ENCODE measurements at places on chromosomes 6 and 20.

DNA sequence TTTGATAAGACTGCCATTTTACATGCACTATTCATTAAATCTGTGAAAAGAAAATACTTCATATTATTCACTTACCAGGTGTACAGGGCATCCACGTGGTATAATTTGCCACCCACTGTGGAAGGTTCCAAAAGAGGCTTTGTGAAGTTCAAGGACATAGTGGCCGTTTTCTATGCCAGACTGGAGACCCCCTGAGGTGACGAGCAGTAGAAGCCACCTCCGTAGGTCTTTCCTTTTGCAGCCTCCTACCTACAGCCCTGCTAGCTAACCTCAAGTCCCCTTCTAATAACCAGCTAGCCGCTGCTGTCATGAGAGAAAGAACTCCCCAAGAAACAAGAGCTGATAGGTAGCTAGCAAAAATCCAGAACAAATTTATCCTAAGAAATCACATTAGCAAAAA, 110.5 kb downstream of the ARHGAP18 start:
- no peak for DNase-seq

DNA sequence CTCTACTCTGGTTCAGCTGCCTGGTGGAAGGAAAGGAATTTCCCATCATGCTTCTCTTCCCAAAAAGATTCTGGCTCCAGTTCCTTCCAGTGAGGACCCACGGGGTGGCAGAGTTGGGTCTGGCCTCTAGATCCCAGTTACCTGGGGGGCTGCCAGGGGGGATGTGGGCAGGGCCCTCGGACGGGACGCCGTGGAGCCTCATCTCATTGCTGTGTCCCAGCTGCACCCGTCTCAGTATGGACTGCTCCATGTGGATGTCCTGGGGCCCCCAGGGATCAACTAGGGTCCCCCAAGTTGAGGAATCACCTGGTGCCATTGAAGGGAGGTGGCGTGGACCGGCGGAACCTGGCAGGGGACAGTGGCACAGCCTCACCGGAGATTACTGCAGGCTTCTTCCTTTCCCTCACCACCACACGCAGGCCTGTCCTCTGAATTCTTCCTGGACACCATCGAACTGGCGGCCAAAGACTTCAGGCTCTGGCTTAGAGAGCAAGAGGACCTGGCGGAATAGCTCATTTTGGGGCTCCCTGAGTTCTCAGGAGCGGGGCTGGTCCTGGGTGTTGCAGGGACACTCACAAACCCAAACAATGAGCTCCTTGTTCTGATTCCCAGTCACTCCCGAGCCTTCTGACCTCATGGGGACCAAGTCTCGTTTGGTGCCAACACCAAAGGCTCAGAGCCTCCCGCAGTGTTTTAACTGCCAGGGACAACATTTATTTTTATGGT, 8.5 kb downstream of the ZBP1 start:
- DNase-seq: no peak

GRCh38 chr6:170088582-170088955, 202.3 kb downstream of the DLL1 start:
- DNase-seq: no peak

DNA sequence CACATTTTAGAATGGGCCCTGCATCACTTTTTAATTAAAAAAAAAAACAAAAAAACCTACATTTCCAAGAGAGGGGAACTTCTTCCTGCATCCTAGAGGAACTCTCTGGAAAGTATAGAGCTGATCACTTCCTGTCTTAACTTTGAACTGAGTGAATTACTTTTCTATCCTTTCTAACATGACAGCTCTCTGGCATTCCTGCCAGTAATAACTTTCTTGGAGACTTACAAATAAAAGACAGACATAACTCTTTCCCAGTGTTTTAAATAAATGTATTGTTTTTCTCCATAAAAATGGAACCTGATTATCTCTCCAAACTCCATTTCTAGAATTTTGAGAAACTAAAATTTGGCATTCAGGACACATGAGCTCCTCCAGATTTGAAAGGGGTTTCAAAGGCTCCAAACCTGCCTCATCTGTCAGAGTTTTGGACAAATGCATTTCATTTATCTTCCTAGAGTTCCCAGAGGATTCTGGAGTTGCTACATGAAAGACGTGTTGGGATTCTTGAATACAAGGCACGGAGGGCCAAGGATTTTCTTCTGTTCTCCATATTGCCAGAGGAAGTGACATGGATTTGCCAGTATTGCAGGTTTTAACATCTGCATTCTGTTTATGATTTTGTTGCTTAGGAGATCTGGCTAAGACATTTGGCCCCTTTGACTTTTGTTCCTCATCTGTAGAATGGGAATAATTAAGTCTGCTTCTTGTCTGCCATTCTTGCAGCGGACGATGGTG, 2.0 kb upstream of the SMOC2 start:
- DNase-seq: no peak

GRCh38 chr20:45470262-45470931, 844 bp downstream of the WFDC2 start:
- no peak for DNase-seq

- no peak for DNase-seq
Observed at GRCh38 chr6:25883536-25883935, 9.5 kb upstream of the SLC17A3 start.

- DNase-seq: no peak
Observed at GRCh38 chr6:38573801-38574395, 65.8 kb downstream of the BTBD9 start.

GRCh38 chr6:33691456-33692077, 19.9 kb downstream of the UQCC2 start:
- no peak for DNase-seq

DNA sequence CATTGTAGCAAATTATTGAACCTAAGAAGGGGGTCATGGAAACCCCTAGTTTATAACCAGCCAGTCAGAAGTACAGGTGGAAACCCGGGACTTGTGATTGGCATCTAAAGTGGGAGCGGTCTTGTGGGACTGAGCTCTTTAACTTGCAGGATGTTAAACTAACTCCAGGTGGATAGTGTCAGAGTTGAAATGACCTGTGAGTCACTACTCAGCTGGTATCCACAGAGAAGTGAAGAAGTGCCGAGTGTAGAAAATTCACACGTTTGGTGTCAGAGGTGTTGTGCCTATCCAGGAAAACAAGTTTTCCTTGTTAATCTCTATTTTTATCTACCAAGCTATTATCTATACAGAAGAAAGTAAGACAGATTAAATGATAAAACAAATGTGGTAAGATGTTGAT, 179.7 kb downstream of the ADGRG6 start:
- DNase-seq: no peak

DNA sequence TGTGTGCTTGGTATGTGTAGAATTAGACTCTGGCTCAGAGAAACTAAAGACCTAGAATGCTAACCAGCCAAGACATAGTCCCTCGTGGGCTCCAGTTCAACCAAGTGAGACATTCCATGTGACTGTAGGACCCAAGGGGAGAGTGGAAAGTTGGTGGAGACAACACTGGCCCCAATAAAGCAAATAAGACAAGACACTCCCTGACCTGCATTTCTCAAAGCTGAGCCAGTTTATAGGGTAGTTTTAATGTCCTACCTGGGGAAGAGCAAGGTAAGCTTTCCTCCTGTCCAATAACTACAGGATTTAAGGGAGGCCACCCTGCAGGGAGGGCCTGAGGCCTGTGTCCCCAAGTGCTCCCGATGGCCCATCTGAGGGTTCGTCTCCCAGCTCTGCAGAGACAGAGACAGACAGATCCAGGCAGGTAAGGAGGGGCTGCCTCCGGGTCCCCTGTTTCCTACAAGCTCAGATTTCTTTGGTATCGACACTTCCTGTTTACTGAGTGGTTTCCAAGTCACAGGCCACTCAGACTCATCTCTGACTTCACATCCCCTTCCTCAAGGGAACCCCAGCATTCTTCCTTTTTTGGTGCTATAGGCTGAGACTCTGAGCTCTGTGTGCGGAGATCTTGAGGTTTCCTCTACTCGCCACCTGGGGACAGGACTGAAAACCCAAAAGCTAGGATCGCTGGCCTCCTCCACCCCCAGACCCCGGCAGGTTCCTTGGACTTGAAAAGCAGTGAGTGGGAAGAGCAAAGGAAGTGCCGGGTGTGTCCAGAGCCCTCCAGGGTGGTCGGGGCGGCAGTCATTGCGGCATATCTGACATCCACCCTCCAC, 92.4 kb downstream of the PRND start:
- no peak for DNase-seq

- DNase-seq: no peak
Observed at GRCh38 chr6:18390476-18390875, 3.3 kb downstream of the RNF144B start.

- DNase-seq: no peak
Observed at GRCh38 chr6:35312076-35312800, 14.6 kb downstream of the DEF6 start.

GRCh38 chr20:55031971-55032370, 556.6 kb downstream of the DOK5 start:
- DNase-seq: no peak

DNA sequence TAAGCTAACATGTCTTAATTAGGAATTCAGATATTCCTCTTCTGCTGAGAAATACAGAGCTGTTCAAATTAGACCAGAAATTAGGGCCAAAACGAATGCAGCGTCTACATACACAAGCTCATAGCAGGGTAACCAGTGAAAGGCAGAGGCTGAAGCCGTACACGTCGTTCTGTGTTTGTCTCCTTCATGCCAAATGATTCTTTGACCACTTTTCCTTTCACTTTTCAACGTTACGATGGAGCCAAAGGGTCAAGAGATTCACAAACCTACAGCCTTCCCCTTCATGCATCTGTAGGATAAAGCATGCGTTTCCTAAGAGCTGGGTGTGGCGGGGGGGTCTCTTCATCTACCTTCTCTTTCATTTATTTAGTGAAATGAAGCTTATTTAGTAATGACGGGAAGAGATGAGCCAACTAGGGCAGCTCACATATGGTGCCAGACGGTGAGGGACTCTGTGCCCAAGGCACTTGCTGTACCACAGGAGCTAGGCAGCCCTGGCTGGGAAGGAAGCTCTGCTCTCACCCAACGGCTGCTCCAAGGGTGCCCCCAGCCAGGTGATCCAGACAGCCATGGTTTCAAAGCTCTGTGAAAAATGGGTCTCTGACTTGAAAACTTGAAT, 178.0 kb downstream of the ATXN1 start:
- no peak for DNase-seq

DNA sequence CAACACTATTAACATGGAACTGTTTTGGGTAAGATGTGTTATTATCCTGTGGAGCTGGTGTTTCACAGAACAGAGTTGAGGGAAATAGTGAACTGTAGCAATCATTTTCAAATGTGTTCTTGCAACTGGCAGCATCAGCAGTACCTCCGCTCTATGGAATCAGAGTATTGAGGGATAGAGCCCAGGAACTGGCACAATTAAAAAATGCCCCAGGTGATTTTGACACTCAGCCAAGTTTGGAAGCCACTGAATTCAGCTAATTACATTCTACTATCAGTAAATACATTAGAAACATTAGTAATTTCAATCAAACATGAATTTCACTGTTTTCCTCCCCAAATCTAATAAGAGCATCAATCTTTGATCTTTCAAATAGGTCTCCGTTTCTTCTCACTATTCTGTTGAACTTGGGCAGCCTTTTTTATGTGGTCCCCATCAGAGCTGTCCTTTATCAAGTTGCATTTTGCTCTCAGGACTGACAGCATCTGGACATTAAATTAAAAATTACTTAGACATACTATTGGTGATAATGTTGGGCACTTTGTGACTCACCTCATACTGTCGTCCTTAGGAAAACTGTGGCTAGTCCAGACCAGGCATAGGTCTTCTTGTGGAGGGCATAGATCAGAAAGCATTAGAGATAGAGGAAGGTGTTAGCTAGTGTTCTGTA, 251.5 kb downstream of the DHX35 start:
- no peak for DNase-seq

DNA sequence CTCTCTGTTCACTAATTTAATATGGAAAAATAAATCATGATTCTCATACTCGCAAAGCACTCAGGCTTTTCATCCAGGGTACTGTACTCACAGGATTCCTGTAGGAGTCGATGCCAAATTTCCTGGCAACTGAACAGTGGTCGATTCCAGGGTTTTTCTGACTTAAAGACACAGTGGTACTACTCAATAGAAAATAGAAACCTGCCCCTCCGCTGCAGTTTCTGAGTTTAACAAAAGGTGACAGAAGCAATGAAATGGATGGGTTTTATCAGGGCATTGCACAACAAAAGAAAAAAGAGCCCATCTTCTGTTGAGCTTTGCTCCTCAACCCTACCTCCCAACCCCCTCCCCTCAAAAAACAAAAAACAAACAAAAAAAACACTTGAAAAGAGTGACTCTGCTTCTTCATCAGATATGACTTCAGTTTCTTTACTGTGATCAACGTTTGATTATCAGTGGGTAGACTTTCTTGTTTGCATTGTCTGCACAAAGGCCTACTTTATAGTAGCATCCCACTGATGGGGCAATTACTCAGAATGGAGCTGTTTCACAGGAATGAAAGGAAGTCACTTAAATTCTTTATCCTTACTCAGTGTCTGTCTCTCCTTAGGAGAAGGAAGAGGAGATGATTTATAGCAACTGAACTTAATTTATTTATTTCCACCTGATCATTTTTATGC, 96.2 kb upstream of the FOXO3 start:
- DNase-seq: no peak

GRCh38 chr6:17420368-17420767, 27.0 kb downstream of the CAP2 start:
- DNase-seq: no peak

DNA sequence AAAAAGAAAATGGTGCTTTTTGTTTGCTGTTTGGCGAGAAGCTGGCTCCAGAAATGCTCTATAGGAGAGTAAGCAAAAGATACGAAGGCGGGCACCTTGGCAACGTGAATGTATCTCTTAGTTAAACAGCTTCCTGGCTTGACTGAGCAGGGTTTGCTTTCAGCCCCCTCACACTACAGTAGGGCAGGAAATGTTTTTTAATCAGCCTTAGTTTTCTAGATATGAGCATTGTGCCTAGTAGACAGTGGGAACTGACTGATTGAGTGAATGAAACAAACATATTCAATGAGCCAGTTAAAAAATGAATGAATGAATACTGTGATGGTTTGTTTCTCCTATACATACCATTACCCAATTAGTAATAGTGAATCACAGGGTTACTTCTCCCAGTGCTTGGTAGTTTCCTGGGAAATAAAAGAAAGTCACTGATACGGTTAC, 19.9 kb downstream of the CAP2 start:
- no peak for DNase-seq

DNA sequence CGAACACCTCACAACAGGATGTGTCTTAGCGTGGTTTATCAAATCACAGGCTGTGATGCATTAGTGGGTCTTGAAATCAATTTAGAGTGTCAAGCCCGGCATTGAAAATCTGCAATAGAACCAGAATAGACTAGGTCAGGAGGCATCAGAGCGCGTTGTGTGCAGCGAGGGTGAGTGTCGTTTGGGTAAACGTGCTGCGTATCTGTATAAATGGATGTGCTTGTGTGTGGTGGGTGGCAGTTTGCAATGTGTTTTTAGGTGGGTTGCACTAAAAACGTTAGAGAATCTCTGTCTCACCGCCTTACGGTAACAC, 121.0 kb upstream of the SULF2 start:
- DNase-seq: no peak

- no peak for DNase-seq
Observed at GRCh38 chr20:3797226-3797545, 1.1 kb downstream of the CDC25B start.
